Mammary epithelial cell (primary cell): ENCODE measurements at places on chromosomes 16 and 17. TPM values are rescaled to one million over a fixed set of nuclear protein-coding genes. Genes with fewer than 3 reads are reported as not detected.

DNA sequence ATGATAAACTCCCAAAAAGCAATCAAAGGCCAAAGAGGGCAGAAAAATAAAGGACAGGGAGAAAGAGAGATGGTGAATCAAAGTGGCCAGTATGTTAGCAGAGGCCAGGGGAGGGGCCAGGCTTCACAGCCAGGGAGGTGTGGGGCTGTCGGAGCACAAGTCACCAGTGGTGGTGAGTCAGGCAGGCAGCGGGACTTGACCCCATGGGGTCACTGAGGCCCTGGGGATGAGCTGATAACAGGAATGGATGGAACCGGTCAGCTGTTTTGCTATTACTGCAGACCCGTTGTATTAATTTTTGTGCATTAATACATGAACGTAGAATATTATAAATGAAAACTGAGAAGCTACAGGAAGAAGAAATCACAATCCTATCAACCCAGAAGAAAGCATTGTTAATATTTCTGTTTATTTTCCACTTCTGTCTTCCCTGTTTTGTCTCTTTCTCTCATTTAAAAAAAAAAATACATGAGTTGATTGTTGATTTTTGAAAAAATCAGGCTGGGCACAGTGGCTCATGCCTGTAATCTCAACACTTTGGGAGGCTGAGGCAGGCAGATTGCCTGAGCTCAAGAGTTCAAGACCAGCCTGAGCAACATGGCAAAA, 106.9 kb downstream of the SOCS1 start:
- no peak for DNase-seq

DNA sequence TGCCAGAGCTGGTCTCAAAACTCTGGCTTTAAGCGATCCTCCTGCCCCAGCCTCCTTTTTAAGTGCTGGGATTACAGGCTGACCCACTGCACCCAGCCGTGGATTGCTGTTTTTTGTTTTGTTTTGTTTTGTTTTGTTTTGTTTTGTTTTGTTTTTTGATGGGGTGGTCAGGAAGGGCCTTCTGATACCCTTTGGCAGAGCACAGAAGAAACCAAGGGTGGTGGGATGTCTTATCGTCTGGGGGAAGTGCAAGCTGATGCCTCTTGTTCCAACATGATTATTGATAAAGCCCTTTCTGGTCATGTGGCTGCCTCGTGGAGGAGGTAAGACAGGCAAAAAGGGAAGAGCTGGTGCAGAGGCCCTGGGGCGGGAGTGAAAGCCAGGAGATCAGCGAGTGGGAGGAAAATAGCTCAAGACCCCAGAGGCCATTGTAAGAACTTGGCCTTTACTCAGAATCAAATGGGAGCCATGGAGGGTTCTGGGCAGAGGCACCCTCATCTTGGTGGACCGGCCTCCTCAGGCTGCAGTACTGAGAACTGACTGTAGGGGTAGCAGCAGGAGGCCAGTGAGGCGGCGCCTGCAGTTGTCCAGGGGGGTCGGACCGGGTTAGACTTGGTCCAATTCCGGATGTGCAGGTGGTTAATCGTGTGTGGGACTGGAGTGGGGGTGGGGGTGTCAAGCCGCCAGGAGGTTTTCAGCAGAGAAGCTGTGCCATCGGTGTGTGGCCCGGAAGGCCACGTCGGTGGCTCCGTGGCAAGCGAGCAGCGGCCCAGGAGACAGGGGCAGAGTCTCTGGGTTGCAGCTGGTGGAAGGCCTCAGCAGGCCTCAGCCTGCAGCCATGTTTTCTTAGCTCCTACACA, 84.4 kb upstream of the GSE1 start:
- no peak for DNase-seq

DNA sequence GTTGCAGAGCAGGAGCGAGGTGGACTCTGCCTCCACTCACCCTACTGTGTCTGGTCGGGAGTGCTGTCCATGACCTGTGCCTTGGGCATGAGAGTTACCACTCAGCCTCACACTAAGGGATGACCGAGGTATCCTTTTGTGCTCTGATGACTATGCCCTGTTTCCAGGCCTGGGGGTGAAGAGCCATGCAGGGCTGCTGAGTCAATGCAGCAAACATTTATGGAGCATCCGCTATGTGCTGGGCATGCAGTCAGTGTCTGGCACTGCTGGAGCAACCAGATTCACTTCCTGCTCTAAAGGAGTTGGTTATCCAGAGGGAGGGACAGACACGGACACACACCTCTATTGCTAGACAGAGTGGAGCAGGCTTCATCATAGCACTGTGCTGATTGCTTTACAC, 7.6 kb upstream of the HNF1B start:
- DNase-seq, result peak; percentile 69

GRCh38 chr17:52159246-52160135, 977 bp upstream of the CA10 start:
- no peak for DNase-seq

- DNase-seq, result peak; percentile 86
Measured at GRCh38 chr17:47864791-47865216, 13.8 kb upstream of the SP6 start.

GRCh38 chr17:22703786-22704441, 1011.6 kb downstream of the KCNJ18 start:
- DNase-seq, result no peak

- DNase-seq, result no peak
Measured at GRCh38 chr17:27807567-27808470, 7.5 kb upstream of the NOS2 start.

DNA sequence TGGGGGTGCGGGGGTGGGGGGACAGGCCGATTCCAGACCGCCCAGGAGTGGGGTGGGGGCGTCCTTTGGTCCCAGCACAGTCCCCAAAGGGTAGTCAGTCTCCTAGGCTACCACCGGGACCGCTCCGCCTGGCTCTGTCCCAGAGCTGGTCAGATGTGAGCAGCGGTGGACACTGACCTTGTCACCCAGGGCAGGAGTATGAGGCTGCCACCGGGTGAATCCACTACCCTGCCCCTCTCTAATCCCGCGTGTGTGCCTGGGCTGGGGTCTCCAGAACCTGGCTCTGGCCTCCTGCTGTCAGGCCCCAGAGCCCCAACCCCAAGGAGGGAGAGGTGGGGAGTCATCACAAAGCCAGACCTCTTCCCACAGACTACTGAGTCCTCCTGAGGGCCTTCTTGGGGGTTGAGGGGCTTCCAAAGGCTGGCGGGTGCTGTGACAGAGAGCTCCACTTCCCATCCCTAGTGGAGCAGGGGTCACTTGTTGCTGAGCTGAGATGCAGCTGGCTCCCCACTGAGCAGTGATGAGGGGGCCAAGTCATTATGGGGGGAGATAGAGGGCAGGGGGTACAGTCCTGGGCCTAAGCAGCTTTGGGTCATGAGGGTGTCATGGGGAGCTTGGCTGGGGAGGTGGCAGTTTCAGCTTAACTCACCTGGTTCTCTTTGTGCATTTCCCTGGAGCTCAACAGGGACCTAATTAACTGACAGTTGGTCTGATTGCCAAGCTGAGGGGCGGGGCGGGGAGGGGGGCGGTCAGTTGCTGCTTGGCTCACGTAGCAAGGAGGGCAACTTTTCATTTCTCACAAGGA, 1.2 kb downstream of the PPP1R1B start:
- DNase-seq, result no peak

DNA sequence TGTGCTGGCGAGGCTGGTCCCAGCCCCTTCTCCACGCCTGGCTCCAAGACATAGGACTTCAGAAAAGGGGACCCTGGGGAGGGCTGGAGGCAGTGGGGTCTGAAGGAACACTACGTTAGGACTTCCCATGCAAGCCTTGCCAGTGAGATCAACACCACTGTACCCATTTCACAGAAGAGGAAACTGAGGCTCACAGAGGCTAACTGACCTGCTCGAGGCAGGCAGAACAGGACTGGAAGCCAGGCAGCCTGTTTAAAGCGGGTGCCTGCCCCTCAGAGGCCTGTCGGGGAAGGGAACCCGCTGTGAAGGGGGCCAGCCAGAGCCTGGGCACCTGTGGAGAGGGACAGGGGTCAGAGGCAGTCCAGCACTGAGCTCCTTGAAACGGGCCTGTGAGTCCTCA, 32.3 kb downstream of the PEMT start:
- no peak for DNase-seq

TM4SF5 gene
- not detected for polyA plus RNA-seq

- peak; percentile 22 for DNase-seq
Measured at GRCh38 chr17:65177901-65178300, 40.7 kb downstream of the RGS9 start.

TBC1D3E gene
- not detected for polyA plus RNA-seq

DNA sequence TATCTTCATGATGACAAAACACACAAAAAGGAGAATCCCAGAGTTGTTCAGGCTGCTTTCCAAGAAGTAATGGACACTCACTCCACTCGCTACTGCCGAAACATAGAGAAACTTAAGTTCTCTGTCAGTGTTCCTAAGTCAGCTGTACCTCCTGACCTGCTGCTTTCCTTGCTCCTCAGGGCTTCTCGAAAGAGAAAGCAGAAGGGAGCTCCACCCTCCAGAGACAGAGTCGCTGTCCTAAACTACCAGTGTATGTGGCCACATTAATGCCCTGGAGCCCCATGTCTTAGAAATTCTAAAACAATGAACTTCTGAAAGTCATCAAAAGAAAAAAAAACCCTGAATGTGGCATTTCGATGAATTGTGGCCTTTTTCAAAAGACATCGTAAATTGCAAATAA, 390.8 kb upstream of the MON1B start:
- DNase-seq, result peak; percentile 10

OR1A2 gene
- polyA plus RNA-seq, result not detected

SOX15 gene
- 49.4 TPM for polyA plus RNA-seq

GRCh38 chr16:424623-425081, 797 bp upstream of the RAB11FIP3 start:
- no peak for DNase-seq

DNA sequence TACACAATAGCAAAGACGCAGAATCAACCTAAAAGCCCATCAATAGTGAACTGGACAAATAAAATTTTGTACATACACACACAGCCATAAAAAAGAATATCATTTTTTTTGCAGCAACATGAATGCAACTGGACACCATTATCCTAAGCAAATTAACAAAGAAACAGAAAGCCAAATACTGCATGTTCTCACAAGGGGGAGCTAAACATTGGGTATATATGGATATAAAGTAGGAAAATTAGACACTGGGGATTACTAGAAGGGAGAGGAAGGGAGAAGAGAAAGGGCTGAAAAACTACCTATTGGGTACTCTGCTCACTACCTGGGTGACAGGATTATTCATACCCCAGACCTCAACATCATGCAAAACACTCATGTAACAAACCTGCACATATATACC, 28.2 kb downstream of the ADAMTS18 start:
- peak; percentile 8 for DNase-seq

CES4A gene
- polyA plus RNA-seq, result 4.8 TPM

TBX6 gene
- polyA plus RNA-seq, result 0.05 TPM

PRR15L gene
- polyA plus RNA-seq, result 0.74 TPM

DNA sequence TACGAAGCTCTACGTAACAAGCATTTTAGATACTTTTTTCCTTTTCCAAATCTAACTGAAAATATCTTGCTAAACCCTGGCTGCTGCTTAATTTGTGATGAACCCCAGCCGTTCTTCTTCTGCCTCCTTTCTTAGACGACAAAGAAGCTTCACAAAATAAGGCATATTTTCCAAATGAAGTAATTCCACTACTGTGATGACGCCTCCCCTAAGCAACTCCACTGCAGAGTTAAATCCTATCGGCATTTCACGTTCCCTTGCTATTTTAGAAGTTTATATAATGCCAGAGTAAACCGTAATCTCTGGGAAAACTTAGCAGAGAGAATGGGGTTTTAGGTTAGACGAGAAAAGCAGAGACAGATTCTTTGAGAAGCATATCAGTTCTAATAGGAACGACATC, 683.1 kb upstream of the SALL1 start:
- no peak for DNase-seq

- DNase-seq, result no peak
Measured at GRCh38 chr16:84361546-84361945, 6.8 kb upstream of the ATP2C2 start.

GRCh38 chr17:38967290-38967738, at the start of gene FBXO47:
Gene FBXO47, minus strand, starts transcription at chr17:38967403. Its CDS starts 4,378 bp downstream, at chr17:38963025.
- DNase-seq, result peak; percentile 82

GRCh38 chr16:67284699-67285646, 5.6 kb downstream of the PLEKHG4 start:
- peak; percentile 59 for DNase-seq

CES5A gene
- not detected for polyA plus RNA-seq

- no peak for DNase-seq
Measured at GRCh38 chr17:2655546-2655945, 56.0 kb downstream of the CLUH start.
